ENCODE measurements at places on chromosomes 11 and 22. TPM values are rescaled to one million over a fixed set of nuclear protein-coding genes. Genes with fewer than 3 reads are reported as not detected.

- no peaks in the 10 kb centered on the region for H3K27me3 ChIP-seq
- H3K36me3 ChIP-seq = no peaks in the 10 kb centered on the region
- H3K4me1 ChIP-seq = peaks cover 40% of the 10 kb centered on the region
- no peak overlapping the region for H3K27ac ChIP-seq
Observed at GRCh38 chr11:33320814-33321330, 63.7 kb downstream of the HIPK3 start.

- peaks cover 19% of the 10 kb centered on the region for H3K4me1 ChIP-seq
- peaks cover 6% of the 10 kb centered on the region for H3K36me3 ChIP-seq
- H3K4me3 ChIP-seq = no peak overlapping the region
- DNase-seq = no peak
- H3K27me3 ChIP-seq = no peaks in the 10 kb centered on the region
Observed at GRCh38 chr22:19808873-19809478, 45.7 kb downstream of the GNB1L start.

The PLAAT3 gene
- 3.6 TPM for total RNA-seq

The MIOX gene
- not detected for total RNA-seq

The PTPRCAP gene
- total RNA-seq = 228 TPM
